ENCODE measurements at places on chromosomes 6 and 20.
A peak's percentile ranks its signal among the peaks of the same experiment; 100 is the strongest.

- DNase-seq: no peak
These were observed 57.1 kb downstream of the TCP11 start for GRCh38 chr6:35084041-35084491.

DNA sequence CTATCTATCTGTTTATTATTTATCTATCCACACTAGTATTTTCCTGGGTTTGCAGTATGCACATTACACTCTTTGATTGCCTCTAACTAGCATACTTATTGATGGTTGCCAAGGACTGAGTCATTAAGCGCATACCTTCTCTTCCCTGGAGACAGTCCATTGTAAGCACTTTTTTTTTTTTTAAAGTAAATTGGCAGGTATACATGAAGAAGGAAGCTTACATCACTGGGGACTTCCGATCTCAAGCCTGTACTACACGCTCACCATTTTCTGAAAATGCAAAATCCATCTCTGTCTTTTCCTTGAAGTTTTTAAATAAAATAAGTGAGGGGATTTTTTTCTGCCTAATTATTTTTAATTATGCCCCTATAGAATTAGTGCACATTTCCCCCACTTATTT is 63.5 kb downstream of the HMGN3 start:
- DNase-seq: no peak

GRCh38 chr6:106119546-106119945 is 33.4 kb downstream of the PRDM1 start:
- no peak for DNase-seq

- no peak for DNase-seq
These were observed 261.5 kb downstream of the KIF16B start for GRCh38 chr20:16311756-16312155.

- DNase-seq: no peak
These were observed 267.9 kb upstream of the PLN start for GRCh38 chr6:118280210-118280609.

- DNase-seq: no peak
These were observed 8.2 kb downstream of the ATP9A start for GRCh38 chr20:51759769-51760510.

- no peak for DNase-seq
These were observed 169.8 kb downstream of the BACH2 start for GRCh38 chr6:90126839-90127238.

DNA sequence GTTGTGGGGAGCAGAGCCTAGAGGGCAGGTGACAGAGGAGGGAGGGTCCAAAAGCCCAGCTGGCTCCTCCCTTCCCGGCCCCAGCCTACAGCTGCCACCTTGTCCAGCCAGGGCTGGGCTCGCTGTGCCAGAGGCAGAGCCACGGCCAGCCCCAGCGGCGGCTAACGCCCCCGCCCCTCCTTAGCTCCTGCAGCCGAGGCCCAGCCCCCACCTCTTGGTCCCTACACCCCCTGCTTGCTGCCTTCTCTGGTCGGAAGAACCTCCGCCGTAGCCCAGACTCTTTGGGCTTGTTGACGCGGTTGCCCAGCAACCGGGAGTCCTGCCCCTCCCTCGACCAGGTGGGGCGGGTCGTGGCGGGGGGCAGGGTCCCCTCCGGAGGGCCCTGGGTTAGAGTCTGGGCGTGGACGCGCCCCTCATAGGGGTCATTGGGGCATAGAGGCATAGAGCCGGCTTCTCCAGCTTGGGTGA is 521 bp upstream of the LKAAEAR1 start:
- DNase-seq: no peak

DNA sequence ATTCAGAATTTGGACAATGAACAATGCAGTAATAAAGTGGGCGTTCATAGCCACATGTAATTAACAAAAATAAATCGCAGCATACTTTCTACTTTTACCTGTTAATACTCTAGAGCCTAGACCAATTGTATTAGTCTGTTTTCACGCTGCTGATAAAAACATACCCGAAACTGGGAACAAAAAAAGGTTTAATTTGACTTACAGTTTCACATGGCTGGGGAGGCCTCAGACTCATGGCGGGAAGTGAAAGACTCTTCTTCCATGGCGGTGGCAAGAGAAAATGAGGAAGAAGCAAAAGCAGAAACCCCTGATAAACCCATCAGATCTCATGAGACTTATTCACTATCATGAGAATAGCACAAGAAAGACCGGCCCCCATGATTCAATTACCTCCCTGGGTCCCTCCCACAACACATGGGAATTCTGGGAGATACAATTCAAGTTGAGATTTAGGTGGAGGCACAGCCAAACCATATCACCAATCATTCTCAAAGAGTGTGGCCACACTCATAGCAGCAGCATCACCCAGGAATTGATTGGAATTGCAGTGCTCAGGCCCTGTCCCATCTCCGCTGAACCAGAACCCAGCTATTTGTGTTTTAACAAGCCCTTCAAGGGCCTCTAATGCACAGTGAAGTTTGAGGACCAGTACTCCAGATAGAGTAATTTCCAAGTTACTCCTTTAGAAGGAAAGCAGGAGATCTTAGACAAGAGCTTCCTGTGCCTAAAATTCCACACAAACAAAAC is 650.0 kb downstream of the KIF16B start:
- no peak for DNase-seq

GRCh38 chr6:161111261-161111660 is 119.7 kb downstream of the MAP3K4 start:
- DNase-seq: no peak

- no peak for DNase-seq
These were observed 126.9 kb downstream of the MRPL14 start for GRCh38 chr6:44000164-44000842.

- DNase-seq: no peak
These were observed 4.2 kb upstream of the RSPO3 start for GRCh38 chr6:127114214-127114760.

GRCh38 chr6:138953451-138953850 is 34.6 kb downstream of the REPS1 start:
- no peak for DNase-seq

- DNase-seq: no peak
These were observed 14.6 kb upstream of the SYNJ2 start for GRCh38 chr6:157967020-157967419.

DNA sequence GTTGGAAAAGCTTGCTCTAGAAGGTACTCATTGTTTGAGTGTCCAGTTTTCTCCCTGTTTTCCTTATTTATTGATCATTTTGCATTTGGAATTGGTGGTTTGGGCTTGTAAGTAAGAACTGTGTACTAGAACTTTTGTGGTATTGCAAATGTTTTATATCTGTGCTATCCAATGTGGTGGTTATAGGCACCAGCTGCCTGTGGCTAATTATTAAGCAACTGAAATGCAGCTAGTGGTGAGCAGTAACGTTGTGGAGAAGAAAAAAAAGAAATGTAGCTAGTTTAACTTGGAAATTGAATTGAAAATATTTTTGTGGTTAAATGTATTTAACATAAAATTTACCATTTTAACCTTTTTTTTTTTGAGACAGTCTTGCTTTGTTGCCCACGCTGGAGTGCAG is 50.7 kb upstream of the MAPK13 start:
- no peak for DNase-seq

DNA sequence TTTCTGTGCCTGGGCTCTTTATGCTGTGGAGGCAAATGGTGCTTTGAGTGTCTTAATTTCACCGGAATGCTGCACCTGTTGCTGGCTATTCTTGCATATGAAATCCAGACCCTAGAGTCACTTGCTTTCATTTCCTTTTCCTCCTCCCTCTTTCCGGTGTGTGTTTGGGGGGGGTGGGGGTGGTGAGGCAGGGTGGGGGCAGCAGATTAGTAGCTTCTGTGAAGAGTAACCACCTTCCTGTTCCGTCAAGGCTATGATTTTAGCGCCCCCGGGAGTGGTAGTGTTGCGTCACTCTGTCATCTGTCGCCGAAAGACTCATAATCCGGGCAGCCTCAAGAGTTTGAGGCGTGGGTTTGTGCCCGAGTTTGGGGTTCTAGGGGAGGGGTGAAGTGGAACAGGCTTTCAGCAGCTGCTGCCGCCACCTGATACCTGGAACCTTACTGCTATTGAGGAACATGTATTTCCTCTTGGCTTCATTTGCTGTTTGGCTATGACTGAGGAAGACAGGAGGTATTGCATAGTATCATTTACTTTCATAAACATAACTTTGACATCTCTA is 49.1 kb downstream of the UTRN start:
- peak; percentile 52 for DNase-seq

GRCh38 chr6:108714101-108714765 is 134.0 kb upstream of the ARMC2 start:
- no peak for DNase-seq

DNA sequence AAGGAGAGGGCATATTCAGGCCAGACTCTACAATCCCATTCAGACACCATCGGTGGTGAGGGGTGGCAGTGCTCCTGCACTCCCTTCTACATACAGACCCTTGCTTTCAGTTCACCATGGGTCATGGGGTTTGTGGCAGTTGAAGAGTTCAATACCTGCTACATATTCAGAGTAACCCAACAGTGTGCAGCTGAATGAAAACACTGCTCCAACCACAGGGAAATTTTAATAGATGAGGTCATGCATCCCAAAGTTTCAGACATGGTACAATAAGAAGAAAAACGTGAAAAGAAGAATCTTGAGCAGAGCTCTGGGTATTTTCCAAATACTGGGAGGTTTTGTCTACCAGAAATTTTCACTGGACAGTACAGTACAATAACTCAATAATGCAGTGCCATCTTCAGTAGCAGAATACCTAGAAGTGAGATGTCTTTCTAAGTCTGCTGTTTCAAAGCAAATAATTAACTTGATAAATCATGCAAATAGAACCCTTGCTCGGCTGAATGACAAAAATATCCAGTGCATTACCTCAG is 162.1 kb downstream of the PTPRK start:
- no peak for DNase-seq

DNA sequence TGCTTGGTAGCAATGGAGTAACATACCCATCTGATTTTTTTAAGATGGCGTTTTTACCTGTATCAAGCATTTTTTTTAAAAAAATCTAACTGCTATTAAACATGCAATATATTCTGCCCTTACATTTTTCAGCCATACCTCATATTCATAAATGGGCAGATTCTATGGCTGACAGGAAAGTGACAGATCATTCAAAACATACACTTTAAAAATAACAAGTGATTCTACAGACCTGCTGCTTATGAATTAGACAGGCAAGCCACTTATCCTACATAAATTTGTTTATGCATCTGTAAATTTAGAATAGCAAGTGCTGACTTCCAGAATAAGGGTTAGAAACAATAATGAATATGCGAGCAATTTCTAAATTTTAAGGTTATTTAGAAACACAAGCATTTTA is 82.7 kb downstream of the TBXT start:
- no peak for DNase-seq

DNA sequence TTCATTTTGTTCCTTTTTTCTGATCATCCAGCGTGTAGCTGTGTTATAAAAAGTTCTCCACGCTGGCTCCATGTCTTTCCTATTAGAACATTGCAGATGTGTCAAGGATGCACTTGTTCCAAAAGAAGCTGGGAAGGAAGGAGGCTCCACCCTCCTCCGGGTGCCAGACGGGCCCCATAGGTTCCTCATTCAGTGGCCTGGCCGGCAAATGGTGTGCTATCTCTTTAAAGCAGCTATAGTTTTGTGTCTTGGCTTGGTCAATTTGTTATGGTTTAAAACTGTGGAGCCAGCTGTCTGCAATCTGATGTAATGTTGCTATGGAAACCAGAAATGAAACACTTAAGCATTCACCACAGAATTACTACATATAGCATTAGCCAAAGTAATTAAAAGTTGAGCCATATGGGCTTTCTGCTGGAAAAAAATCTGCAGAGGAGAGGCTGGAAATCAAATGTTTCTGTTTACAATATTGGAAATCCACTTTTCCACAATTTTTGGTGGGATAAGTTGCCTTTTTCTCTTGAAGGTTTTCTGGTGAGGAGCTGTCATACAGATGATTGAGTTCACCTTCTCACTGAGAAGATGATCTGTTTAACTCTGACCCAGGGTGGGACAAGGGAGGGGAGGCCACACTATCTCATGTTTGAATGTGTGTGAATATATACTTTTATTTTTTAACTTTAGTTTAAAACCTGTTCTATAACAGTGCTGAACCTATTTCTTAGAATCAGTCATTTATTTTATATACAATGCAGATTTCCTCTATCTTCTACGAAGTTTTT is 167.4 kb downstream of the SASH1 start:
- DNase-seq: no peak

DNA sequence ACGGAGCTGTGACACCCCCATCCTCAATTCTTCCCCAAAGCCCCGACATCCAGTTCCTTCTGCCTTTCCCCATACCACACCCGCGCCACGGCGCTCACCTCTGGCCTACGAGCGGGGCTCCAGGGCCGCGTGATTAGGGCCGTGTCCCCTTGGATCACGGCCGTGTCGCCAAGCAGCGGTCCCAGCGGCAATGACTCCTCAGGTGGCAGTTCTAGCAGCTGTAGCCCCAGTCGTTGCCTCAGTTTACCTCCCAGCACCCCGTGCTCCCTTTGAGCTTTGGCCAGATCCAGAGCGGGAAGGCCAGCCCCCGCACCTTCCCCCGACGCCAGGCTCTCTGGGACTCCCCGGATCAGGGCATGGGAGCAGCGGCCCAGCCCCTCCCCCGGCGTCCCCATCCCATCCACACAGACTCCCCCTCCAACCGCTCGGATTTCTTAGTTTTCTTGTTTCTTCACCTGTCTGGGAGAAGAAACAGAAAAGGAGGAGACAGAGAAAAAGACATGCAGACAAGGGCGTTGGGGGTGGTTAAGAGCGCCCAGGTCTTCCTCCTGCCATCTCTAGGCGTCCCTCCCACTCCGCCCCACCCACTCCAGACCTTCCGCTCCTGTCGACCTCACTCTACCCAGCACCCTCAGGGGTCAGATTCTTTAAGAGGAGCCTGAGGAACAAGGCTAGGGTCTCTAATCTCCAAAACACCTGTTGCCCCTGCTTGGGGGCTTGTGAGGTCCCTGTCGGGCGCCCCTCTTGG is at the start of gene DDAH2:
TSS of gene DDAH2 (minus strand) at position 533 of the 748 bp plus-strand sequence. CDS start at position 395, 138 bp downstream.
- no peak for DNase-seq

DNA sequence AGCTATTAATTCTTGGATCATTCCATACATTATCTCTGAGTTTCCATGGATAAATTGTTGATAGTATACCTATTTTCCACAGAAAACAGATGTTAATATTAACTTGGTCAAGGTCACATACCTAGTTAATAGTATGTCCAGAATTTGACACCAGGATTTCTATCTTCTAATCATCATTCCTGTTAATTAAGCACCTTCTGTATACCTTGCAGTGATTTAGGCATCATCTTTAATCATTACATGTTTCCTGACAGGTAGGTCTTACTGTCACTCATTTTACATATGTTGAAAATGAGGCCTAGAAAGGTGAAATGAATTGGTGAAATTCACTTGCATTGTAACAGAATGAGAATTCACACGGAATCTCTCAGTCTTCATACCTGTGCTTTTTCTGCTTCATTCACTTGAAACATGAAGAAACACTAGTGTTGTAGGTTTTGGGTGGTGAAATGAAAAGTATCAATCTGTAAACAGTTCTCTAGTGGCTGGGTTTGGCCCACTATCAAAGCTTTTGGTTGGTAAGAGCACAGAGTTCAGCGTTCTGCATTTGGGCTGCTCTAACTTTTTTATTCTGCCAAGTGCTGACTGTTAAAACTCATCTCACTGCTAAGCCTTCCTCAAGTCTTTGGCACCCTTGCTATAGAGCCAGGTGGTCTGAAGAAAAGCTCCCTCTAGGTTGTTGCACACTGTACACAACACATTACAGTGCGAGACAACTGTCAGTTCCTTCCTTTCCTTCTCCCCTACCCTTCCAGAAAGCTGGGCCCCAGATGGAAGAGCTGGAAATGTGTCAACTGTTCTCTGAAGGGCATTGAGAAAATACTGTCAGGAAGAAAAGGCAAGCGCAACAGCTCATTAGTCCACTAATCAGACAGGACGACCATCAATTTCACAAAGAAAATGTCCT is 57.8 kb upstream of the C20orf144 start:
- DNase-seq: no peak

- DNase-seq: no peak
These were observed 142.0 kb upstream of the PMEPA1 start for GRCh38 chr20:57851796-57852195.
